Fibroblast of skin of back (primary cell): ENCODE measurements at places on chromosomes 3 and 15.

DNA sequence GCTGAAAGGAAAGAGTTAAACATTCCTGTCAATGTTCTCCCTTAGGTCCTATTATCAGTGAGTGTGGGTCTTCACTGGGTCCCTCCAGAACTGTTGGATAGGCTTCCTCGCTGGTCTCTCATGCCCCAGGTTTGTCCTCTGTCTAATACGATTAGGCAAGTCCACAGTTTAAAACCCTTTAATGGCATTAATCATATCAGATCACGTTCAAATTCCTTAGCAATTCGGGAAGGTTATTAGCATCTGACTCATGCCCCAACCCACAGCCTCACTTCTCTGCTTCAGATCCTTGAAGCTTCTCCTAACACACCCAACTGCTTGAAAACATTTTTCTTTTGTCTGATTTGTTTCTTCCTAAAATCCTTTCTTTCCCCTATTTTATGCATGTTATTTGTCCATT is 224.3 kb upstream of the ATP10A start:
- peak; percentile 71 for DNase-seq

DNA sequence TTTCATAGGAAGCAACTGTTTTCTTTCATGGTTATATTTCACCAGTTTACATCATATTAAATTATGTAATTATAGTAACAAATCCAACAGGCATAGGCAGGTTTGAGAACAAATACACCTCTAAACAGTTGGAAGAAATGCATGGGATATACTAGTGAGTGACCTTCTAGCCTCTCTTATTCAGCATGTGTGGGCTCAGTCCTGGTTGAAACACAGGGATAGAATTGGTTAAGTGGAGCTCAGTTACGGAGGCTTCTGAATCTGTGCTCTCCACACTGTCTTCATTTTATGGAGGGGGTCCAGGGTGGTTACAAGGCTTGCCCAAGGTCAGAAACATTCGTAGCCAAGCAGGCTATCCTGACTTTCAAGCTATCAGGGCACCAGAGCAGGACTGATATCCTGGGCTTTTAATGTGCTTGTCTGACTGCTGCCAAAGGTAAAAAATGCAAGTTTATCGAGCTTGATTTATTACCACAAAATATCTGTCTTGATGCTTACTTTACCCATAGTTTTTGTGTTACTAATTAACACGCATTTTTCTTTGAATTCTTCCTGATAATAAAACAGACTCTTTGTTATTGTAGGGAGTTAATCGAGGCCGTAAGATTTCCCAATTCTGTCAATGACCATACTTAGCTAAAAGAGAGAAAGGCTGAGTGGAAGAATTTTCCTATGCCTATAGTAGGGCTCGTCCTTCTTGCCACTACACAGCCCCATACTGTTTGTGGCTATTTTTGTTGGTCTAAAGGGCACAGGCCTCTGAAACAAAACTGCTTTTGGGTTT is 89.6 kb downstream of the FILIP1L start:
- DNase-seq, result peak; percentile 77

DNA sequence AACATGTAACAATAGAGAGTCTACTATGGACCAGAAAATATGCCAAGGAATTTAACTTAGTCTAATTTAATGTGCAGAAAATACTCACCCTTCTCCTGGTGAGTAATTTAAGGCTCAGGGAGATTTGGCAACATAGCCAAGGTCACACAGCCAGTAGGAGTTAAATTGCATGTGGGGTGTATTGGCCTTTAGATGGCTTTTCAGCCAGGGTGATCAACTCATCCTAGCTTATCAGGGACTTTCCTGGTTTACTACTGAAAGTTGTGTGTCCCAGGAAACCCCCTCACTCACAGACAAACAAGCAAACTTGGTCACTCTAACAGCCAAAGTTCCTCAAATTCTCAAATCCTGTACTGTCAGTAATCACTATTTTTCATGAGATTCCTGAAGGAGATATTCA is 2.6 kb upstream of the SLC9A9 start:
- no peak for DNase-seq

DNA sequence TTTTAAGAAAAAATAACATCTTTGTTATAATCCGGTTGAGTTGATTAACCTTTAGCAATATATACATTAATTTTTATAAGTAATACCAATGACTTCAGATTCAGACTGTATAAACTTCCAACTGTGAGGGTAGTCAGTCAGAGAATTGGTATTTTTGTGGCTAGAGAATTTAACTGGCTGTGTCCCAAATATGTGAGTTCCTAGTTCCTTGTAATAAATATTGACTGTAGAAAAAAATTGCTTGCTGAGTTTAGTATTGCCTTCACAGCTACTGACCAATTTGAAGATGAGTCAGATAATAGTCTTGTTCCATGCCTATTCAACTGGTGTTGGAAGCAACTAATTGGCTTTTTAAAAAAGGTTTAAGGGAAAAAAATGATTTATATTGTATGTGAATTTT is 210.8 kb downstream of the GAP43 start:
- peak; percentile 94 for DNase-seq

GRCh38 chr3:149727656-149728055 is 24.6 kb downstream of the COMMD2 start:
- DNase-seq, result no peak

DNA sequence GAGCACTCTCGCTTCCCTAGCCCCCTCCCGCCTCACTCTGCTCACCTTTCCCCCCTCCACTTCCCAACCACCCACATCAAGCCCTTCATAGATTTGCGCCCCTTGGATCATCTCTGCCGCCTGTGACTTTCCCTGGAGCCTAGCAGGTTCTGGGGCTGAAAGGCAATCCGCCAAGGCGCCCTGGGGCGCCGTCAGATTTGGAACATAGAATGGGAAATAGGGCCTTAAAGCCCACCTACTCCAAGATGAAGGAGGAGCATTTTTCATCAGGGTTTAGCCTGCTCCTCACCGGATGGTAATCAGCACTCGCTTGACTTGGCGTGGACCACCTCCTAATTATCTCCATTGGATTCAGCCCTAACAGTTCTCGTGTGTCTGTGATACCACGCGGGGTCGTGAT is 1.3 kb downstream of the CPNE4 start:
- DNase-seq, result no peak

GRCh38 chr3:193310914-193311723 is 67.4 kb downstream of the ATP13A5 start:
- DNase-seq, result no peak

GRCh38 chr3:69719587-69720122 is 19.6 kb upstream of the MITF start:
- DNase-seq, result no peak

- DNase-seq, result no peak
Observed at GRCh38 chr3:112793326-112794081, 53.2 kb downstream of the CD200R1L start.

- DNase-seq, result no peak
Observed at GRCh38 chr15:58383876-58384275, 47.9 kb upstream of the LIPC start.

DNA sequence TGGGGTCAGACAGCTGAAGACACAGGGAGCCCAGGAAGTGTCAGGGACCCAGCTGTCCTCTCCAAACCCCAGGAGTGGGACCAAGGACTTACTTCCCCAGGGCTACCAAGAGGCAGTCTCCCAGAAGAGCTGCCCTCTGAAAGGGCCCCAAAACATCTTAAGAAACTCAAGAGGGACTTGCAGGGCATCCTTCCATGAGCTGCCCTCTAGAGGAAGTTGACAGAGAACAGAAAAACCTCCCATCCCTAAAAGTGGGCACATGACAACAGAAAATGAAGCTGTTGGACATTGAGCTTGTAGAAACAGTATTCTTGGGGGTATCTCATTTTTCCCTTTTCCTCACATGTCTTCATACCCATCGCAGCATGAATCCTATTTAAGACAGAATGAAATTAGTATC is 58.9 kb downstream of the MECOM start:
- DNase-seq, result no peak
